Fibroblast of the aortic adventitia (primary cell): ENCODE measurements at places on chromosomes 2 and 18. TPM values are rescaled to one million over a fixed set of nuclear protein-coding genes. Genes with fewer than 3 reads are reported as not detected.

GRCh38 chr2:169302364-169302763 lies 60.0 kb downstream of the LRP2 start:
- no peak for DNase-seq

GRCh38 chr2:135056790-135057189 lies 4.7 kb downstream of the RAB3GAP1 start:
- peak; percentile 58 for DNase-seq

NCOA1 gene
- total RNA-seq = 10.4 and 24.0 TPM in 2 replicates

- DNase-seq = no peak
Measured at GRCh38 chr18:8616028-8616401, 6.8 kb downstream of the RAB12 start.

DNA sequence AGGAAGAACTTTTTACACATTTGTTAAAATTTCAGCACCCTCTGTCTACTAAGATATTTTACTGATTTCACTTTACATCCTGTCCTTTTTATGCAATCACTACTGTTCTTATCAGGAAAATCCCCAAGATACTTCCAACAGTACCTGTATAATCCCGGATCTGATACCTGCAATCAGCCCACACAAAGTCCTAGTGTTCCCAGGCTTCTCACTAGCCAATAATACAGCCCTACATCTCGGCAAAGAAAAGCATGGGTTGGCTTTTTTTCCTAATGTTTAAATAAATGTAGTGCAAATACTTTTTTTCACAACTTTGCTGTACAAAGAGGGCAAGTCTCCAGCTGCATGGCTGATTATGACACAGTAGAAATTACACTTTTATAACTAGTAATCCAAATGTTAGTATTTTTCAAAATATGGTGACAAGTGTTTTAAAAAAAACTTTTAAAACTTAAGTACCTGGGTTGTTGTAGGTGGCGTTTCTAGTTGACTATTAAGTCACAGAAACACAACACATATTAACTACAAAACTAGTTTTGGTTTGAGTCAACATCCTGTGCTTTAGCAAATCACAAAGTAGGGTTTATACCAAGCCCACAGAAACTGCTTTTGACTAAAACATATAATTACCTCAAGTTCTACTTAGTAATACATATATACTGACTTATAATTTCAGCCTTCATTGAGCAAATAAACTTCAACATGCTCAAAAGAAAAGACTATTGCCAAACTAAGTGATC lies 19.5 kb downstream of the CNOT11 start:
- no peak for DNase-seq
